ENCODE measurements at places on chromosomes 5 and 9.
A peak's percentile ranks its signal among the peaks of the same experiment; 100 is the strongest.

DNA sequence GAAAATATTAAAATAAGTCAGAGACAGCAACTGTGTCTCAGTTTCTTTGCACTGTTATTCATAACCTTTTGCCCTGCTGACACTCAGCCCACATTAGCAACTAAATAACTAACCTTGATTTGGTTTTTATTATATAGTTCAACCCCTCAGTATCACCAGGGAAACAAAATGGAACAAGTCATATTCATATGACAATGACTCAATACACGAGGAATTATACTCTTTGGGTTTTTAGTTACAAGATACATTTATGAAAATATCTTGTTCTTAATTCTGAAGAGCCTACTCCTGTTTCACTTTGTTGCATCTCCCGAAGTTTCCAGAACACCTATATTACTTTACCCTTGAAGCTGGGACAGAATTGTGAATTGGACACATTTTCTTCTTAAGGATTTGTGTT is 845.4 kb downstream of the EFNA5 start:
- no peak for DNase-seq

DNA sequence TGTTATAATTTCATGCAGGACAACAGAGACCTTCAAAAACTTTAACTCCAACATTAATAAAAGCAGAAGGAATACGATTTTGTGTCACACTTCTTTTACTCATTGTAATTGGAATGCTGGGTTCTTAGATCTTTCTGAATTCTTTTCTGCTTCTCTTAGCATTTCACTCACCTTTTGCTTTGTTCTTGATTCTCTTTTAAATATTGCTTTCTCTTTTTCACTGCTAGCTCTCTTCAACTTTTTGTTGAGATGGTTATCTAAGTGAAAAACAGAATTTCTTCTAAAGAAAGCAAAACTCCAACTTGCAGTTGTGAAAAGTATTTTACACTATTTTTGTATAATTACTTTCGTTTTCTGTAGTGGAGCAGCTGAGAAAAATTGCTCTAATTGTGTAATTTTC is 212.6 kb upstream of the KIF2A start:
- no peak for DNase-seq

DNA sequence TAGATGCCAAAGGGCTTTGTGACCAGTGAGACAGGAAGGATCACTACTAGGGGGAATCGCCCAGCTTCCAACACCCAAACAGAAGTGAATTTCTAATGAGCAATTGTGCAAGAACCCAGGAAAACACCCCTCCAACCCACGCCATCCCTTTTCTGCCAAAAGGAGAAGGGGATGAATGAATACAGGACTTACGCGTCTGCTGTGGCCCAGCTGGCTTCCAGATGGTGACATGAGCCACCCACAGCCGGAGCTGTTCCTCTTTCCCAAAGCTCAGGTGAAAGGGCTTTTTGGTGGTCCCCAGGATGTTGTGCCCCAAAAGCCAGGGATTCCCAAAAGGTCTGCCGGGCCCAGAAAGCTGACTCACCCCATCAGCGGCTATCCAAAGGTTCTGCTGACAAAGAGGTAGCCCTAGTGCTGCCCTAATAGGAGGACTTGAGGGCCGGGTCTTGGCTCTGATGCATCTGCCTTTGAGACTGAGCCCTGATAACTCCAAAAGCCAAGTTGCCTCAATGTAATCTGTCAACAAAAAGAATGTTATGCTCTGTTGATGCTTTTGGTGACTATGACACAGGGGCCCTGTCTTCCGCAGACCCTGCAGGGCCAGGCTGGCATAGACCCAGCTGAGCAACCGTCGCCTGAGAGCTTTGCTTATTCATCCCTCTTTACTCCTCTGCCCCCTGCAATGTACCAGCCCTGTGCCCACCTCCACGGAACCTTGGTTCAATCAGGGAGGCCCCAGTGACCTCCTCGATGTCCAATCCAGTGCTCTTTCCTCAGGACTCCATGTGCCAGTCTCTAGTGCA is 14.5 kb downstream of the GSN start:
- DNase-seq = no peak

- DNase-seq = no peak
Measured at GRCh38 chr9:85617141-85617670, 124.5 kb downstream of the AGTPBP1 start.

DNA sequence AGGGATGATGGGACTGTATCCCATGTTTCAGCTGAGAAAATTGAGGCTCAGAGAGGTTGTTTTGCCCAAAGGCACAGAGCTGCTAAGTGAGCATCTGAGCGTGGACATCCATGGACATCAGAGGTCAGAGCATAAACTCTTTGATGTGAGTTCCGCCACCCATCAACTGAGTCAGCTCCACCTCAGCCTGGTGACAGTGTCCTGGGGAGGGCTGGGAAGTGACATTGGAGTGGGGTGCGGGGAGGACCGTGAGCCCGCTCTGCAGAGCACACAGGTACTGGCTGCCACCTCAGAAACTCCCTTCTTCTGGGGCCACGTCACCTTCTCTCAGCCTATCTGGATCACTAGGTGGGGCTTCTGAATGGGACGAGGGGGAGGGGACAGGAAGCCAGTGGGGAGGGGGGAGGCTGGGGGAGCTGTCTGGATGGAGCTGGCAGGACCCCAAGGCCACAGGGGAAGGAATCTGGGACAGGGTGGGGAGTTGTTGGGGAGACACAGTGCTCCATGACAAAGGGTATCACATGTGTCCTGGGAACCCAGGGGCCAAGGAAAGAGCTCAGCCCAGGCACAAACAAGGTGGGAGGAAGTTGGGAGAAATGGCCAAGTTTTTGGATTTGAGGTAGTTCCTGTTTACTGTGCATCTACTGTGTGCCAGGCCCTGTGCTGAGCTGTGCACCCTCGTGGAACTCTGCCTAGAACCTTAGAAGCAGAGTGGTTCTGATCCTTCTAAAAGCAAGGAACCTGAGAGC is 2.5 kb downstream of the LAMC3 start:
- DNase-seq = no peak

GRCh38 chr9:116391306-116391900 is 237.8 kb downstream of the PAPPA start:
- DNase-seq = no peak

DNA sequence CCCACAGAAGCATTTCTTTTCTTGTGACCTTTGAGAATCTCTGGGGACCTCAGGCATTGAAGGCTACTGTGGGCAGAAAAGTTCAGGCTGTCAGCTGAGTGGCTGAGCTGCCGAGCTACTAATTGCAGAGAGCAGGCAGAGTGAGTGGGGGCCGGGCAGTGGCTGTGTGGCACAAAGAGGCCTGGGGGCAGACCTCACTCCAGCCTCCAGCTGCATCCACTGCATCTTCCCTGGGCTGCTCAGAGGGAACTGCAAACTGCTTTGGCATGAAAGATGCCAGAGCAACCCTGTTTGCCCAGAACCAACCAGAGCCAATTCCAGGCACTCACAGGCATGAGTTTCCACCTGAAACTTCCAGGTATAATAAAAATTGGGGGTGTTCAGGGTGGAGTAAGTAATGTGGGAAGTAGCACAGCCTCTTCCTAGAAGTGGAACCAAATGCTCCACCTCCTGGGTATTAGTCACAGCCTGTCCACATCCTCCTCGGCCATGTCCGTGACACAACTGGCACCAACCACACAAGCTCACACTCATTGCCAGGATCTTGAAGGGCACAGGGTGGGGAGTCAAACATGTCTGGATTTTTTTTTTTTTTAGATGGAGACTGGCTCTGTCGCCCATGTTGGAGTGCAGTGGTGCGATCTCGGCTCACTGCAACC is 548.9 kb downstream of the BNC2 start:
- no peak for DNase-seq

- DNase-seq = no peak
Measured at GRCh38 chr5:113474100-113474728, 14.0 kb downstream of the MCC start.

DNA sequence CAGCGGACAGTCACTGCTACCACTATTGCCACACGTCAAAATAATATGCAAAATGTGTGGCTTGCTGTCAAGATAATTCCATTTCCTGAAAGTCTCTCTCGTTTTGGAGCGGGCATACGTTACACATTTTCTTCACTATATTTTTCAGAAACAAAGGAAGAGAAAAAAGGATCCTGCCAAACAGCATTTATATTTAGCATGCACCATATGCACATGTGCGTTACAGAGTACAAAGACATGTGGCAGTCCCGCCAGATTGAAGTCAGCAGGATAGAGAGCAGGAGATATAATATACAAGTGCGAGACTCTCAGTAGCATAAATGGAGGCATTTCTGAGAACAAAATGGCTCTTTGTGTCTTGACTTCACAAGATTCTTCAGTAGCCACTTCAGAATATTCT is 221.6 kb upstream of the KIF2A start:
- DNase-seq = no peak

DNA sequence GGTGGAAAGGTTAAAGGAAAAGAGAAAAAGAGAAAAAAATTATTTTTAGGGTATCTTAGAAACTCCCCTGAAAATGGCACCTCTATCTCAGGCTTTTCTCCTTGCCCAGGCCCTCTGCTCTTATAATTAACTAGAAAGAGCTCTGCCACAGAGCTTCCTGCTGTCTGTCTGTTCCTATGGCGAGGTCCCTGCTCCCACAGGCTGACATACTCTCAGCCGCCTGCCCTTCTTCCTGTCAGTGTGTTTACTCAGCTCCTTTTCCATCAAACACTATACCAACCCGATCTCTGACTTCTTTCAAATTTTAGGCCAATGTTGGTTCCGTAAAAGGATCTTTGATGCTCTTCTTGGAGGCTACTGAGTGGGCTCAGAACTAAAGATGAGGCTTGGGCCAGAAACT is 482.6 kb downstream of the DMAC1 start:
- DNase-seq = no peak

DNA sequence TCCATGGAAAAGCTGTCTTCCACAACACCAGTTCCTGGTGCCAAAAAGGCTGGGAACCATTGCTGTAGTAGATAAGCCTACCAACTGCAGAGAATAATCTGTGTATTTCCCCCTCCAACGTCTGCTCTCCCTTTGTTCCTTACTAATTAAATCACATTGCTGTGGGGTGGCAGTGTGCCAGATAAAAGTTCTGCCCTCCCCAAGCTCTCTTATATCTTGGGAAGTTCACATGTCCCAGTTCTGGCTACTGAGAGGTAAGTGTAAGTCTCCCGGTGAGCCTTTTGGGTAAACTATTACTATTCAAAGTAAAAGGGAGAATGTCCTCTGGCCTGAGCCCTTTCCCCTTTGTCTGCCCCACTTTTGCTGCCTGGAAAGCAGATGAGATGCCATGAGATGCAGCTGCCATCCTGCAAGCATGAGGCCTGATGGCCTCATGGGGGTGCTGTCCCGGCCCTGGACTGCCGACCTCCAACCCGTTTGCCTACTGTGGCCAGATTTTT is 14.7 kb downstream of the ENC1 start:
- no peak for DNase-seq

DNA sequence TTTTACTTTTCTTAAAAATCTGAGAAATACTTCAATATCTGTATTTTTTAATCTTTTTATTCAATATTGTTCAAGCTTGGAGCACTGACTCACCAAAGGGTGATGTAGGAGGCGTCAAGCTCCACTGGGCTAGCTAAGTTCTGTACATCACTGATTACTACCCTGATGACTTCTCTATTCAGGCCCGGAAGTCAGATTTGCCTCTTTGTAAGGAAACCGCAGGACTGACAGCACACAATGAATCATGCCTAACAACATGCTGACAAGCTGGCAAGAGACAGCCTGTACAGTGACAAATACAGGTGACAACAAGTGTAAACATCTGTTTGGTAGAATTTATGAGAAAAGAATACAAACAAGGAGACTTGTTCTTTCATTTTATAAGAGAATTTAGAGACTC is 627.9 kb upstream of the RORB start:
- peak; percentile 29 for DNase-seq

- DNase-seq = no peak
Measured at GRCh38 chr9:125293134-125293533, 31.5 kb downstream of the GAPVD1 start.

All from stimulated activated CD4-positive, alpha-beta T cell treated with anti-CD3 and anti-CD28 coated beads, Interleukin-1b, Interleukin-23, amount 100 ng/mL, for 48 hours (primary cell).